Liver (tissue), 10 donors: ENCODE measurements at places on chromosomes 7 and 10.

- no peak overlapping the region for H3K4me3 ChIP-seq
- DNase-seq = no peak
- H3K27me3 ChIP-seq = no peaks in the 10 kb centered on the region
- no peaks in the 10 kb centered on the region for H3K4me1 ChIP-seq
- no peak overlapping the region for H3K27ac ChIP-seq
Observed at GRCh38 chr7:134850066-134850465, 70.6 kb downstream of the CALD1 start.

GRCh38 chr10:1377740-1378397 lies 321.7 kb downstream of the WDR37 start:
- H3K4me1 ChIP-seq = peaks cover 1% of the 10 kb centered on the region
- peak; percentile 25 for DNase-seq
- H3K4me3 ChIP-seq = no peak overlapping the region
- no peak overlapping the region for H3K27ac ChIP-seq

DNA sequence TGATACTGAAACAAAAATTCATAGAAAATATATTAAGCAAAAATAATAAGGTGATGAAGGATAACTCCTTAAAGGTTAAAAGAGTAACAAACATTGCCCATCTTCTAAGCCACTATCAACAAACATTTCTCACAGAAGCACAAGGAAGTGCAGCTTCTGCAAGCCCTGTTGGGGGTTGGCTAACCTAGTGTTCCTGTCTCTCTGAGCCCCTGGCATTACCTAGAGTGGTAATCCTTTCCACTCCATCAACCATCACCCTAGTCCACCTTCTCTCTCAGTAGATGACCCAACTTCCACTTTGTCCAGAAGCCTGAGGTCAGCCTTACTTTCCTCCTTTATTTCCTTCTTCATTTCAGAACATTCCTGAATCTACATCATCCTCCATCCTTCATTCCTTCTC lies 59.7 kb downstream of the HIPK2 start:
- H3K4me1 ChIP-seq = peaks cover 36% of the 10 kb centered on the region
- no peak for DNase-seq
- H3K36me3 ChIP-seq = peaks cover 21% of the 10 kb centered on the region
- H3K27ac ChIP-seq = peak overlapping the region; percentile 2
- no peak overlapping the region for H3K4me3 ChIP-seq
- H3K27me3 ChIP-seq = no peaks in the 10 kb centered on the region

- H3K27me3 ChIP-seq = no peaks in the 10 kb centered on the region
- DNase-seq = no peak
- H3K4me1 ChIP-seq = no peaks in the 10 kb centered on the region
- no peak overlapping the region for H3K4me3 ChIP-seq
Observed at GRCh38 chr7:22001345-22002004, 55.8 kb upstream of the CDCA7L start.

DNA sequence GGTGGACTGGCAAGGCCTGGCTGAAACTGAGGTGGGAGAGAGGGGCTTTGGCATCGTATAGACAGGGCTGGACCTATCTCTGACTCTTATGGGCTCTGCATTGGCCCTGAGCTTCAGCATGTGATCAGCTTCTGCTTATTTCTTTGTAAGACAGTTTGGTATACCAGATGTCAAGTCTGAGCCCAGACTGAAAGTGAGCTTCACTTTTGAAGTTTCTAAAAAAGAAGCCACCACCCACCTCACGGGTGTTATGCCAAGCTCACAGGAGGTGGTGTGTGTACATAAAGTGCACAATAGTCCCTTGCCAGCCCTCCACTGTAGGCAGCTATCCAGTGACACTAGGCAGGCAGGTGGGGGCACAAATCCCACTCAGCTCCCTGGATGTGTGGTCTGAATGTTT lies 68.7 kb upstream of the SEPHS1 start:
- H3K27ac ChIP-seq = no peak overlapping the region
- no peaks in the 10 kb centered on the region for H3K4me1 ChIP-seq
- no peak overlapping the region for H3K4me3 ChIP-seq
- H3K27me3 ChIP-seq = no peaks in the 10 kb centered on the region

GRCh38 chr7:98200364-98200763 lies 10.9 kb upstream of the BHLHA15 start:
- H3K36me3 ChIP-seq = peaks cover 8% of the 10 kb centered on the region
- H3K27ac ChIP-seq = no peak overlapping the region
- no peaks in the 10 kb centered on the region for H3K27me3 ChIP-seq

DNA sequence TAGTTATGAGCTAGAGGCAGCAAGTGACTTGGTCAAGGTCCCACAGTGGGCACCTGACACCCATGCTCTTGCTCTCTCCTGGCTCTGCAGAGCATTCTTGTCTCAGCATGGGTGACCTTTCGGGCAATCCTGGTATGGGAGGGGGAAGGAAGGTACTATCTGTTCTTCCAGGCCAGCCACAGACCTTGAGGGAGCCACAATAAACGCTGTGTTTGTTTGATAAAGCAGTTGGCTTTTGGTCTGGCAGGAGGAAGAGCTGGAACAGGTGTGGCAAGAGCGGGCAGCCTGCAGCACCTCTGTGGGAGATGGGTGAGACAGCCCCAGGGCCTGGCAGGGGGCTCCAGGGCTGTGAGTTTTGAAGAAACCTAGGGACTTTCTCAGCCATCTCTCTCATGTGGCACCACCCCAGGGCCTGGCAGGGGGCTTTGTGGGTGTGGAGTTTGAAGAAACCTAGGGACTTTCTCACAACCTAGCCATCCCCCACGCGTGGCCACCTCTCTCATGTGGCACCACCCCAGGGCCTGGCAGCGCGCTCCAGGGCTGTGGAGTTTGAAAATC lies 11.4 kb downstream of the CLDN3 start:
- no peaks in the 10 kb centered on the region for H3K4me1 ChIP-seq
- H3K27me3 ChIP-seq = no peaks in the 10 kb centered on the region
- no peaks in the 10 kb centered on the region for H3K36me3 ChIP-seq

DNA sequence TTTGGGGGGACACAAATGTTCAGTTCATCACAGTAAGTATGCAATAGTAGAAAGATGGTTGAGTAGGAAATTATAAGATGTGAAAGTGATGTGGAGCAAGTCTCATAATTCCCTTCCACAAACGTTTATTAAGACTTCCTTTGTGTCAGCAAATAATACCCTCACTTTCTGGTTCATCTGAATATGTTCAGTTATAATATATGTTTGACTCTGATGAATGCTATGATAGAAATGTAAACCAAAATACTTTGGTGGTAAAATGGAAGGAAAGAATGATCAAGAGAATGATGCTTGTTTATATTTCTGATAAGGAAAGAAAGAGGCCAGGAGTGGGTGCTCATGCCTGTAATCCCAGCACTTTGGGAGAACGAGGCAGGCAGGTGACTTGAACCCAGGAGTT lies 111.7 kb upstream of the PLXDC2 start:
- H3K4me1 ChIP-seq = no peaks in the 10 kb centered on the region
- H3K36me3 ChIP-seq = no peaks in the 10 kb centered on the region
- DNase-seq = no peak
- no peak overlapping the region for H3K4me3 ChIP-seq
- H3K27me3 ChIP-seq = no peaks in the 10 kb centered on the region
- H3K27ac ChIP-seq = no peak overlapping the region

DNA sequence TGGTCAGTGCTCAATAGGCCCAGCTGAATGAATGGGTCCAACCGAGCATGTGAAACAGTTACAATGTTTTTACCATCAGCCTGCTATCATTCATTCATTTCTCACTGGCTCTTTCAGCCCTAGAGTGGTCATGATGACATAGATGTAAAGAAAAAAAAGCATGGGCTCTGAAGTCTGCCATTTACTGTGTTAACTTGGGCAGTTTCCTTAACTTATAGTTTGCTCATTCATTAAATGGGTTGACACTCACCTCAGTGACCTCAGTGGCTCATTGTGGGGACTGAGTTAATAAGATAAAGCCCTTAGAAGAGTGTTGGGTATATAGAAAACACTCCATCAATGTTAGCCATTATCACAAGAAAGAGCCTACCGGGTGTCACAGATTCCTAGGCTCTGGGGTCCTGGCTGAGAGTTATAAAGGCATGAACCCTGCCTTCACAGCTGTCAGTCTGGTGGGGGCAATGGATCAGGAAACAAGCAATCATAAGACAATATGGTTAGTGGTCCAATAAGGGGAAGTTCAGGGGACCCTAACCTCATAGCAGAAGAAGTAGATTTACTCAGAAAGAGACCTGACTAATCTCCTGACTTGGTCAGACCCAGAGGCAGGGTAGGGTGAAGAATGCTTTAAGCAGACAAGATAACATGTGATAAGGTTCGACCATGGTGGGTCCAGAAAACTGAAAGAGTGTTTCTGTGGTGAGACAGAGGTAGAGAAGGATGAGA lies 29.7 kb upstream of the GPAM start:
- H3K36me3 ChIP-seq = no peaks in the 10 kb centered on the region
- no peaks in the 10 kb centered on the region for H3K27me3 ChIP-seq
- peak overlapping the region; percentile 82 for H3K4me3 ChIP-seq
- peaks cover 75% of the 10 kb centered on the region for H3K4me1 ChIP-seq
